Right atrium auricular region (tissue), 2 donors: ENCODE measurements at places on chromosomes 13 and 19.

DNA sequence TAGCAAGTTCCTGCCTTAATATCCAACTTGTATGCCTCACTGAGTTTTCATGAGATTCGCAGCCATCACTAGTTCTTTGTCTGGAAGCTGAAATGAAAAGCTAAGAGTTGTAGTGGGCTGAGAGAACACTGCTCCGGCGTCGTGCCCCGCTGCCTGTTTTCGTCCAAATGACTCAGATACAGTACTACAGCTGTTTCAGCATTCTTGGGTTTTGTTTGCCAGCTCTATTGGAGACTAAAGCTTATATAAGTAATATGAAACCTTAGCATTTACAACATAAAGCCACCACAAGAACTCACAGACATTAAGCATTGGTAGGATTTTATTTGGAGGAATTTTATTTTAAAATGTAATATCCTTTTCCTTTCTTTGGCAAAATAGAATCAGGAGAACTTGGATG lies 299.7 kb downstream of the DLEU7 start:
- DNase-seq: no peak

GRCh38 chr19:47742634-47743033 lies 2.7 kb upstream of the NOP53 start:
- DNase-seq: no peak

DNA sequence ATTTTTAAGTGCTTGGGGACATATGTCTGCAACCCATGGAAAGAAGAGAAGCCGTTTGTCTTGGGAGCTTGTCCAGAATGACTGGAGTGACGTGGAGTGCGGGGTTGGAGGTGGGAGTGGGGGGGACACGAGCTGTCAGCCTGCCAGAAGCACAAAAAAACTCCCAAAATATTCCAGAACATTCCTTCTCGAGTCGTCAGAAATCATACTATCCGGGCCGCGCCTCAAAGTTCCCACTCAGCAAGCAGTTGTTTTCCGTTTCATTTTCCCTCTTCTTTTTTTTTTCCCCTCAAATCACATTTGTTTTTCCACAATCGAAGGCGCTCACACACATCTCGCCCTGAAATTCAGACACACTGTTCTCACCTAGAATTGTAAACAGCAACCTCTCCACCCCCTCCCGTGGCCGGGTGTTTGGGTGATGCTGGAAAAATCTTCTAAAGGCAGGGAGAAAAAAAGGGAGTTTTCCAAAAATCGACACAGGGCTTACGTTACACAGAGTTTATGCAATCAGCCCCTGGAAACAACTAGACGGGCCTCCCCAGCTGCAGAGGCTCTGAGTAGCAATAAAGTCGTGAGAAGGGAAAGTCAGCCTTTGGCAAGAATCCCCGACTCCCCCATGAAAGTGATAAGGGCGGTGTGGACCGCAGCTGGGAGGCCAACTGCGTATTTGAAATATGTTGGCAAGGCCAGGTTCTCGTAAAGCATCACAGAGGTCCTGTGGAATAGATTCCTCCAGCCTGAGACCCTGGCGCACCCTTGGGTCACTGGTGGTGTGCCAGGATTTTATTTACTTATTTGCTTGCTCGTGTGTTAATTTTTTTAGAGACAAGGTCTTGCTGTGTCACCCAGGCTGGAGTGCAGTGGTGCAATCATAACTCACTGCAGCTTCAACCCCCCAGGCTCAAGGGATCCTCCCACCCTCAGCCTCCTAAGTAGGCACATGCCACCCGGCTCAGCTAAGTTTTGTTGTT lies 31.2 kb upstream of the KLF2 start:
- peak; percentile 94 for DNase-seq

DNA sequence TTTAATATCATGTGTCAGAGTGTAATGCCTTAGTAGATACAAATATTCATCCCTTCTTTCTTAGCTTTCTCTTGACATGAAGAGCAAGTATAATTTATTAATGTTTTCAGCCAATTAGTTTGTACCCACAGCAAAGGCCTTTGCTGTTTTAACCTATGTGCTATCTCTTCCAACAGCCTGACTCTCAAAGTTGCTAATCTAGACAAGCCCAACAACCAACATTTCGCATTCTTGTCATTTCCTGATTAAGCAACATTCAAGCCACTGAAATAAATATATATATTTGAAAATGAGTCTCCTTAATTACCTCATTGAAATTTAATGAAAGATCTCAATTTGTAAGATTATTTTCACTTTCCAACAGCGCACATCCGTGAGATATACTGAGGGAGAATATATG lies 18.5 kb downstream of the EPSTI1 start:
- DNase-seq: no peak

GRCh38 chr13:112987682-112988024 lies 18.6 kb downstream of the MCF2L start:
- DNase-seq: no peak

GRCh38 chr19:10927730-10928562 lies 493 bp downstream of the YIPF2 start:
- no peak for DNase-seq
